ENCODE measurements at places on chromosomes 5 and 9. TPM values are rescaled to one million over a fixed set of nuclear protein-coding genes. Genes with fewer than 3 reads are reported as not detected.

SHROOM1 gene
- 1.1 TPM for total RNA-seq

DNA sequence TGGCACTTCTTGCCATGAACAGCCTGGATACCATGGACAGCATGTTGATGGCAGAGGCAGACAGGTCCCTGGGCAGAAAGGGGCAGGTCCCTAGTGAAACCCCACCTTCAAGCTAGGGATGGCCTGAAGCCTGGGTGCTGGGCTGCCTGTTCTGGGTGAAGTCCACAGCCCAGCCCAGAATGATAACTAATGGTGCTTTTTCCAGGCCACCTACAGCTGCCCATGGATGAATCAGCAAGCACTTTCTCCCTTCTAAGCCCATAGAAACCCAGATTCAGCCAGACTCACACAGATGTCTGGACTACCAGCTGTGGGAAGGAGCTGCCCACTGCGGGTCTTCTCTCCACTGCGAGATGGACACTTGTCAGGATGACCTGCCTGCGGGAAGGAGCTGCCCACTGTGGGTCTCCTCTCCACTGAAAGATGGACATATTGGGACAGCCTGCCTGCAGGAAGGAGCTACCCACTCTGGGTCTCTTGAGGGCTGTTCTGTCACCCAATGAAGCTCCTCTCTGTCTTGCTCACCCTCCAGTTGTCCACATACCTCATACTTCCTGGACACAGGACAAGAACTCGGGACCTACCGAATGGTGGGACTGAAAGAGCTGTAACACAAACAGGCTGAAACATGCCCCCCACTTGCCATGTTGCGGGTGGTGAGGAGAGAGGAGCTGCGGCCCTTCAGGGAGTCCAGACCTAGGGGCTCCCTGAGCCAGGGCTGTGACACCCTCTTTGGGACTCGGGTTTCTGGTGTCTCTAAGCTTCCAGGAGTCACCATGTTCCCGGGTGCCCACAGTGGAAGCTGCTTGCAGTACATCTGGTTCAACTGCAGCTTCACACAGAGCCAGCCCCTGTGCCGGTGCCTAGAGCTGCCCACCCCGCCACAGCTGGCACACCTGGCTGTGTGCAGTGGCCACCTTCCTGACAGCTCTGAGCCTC, 60.7 kb upstream of the SYNPO start:
- DNase-seq = no peak

- no peak for DNase-seq
Observed at GRCh38 chr9:111431684-111432083, 52.5 kb downstream of the ECPAS start.

- DNase-seq = no peak
Observed at GRCh38 chr5:163789870-163790269, 284.5 kb downstream of the MAT2B start.

DNA sequence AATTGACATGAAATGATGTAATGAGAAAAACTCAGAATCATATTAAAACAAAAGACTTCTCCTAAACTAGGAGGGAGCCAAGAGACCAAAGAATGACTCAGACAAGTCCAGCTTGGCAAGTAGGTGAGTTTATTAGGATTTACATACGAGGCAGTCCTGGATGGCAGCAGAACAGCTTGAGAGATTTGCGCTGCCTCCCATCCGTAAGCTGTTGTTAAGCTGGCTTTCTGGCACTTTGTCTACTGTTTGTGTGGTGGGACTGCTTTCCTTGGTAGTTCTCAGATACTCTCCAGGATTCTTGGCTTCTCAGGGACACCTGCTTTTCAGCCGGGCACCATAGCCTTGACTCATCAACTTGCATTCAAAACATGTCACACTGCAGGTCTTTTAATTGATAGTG, 57.6 kb downstream of the COX7C start:
- DNase-seq = no peak

DNA sequence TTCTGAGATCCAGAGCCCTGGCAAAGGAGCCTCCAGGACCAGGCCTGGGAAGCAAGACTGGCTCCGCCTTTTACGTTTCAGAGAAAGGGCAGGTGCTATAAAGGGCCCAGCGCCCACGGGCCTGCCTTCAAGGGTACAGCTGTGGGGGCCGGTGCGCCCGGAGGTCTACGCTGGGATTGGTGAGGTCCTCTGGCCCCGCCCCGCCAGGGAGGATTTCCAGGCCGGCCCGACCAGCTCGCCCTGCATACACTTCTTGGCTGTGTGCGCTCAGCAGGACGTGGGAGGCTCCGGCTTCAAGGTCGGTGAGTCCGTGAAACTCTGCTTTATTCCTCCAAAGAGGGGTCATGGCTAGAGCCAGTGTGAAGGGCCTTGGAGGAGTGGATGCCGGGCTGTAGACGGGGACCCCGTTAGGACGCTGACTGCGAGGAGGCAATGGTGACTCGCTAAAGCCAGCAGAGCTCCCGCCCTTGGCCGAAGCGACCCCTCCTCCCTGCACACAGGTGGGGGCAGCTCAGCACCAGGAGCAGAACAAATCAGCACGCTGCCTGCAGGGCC, at the start of gene CKMT2:
Gene CKMT2 (plus strand): TSS at position 243 of the 555 bp plus-strand sequence. CDS start 17,811 bp downstream, outside the sequence.
- DNase-seq = no peak

HCN1 gene
- total RNA-seq = 1.4 TPM

DNA sequence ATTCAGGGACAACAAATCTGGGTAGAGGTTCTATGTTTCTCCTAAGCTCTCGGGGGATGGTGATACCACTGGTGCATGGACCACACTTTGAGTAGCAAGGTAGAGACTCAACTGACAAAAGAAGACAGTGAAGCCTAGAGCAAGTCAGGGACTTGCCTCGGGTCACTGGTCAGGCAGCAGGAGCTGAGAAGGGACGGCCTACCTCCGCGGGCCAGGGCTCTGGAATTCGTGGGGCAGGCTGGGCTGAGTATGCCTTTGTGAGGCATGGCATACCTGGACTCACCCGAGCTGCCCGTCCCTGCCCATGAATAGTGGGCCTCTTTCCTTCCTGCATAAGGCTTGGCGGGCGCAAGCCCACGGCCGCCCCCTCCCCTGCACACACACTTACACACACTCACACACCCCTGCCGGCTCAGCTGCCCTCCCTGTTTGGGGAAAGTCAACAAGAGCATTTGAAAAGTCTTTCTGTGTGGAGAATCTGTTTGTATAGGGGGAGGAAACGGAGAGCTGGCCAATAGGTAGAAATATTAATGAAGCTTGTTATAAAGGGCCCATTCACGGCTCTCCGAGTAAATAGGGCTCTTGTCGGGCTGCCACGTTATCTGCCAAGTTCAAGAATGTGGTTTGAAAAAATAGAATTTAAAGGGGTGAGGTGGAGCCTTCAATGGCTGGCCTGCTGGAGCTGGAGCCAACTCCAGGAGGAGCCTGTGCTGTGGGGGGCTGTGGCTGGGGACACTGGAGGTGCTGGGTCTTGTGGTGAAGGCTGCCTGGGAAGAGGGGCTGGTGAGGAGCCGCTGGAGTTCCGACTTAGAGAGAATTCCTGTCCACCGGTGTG, 19.1 kb upstream of the KIF12 start:
- peak; percentile 78 for DNase-seq
